Adrenal gland (tissue), 19 donors: ENCODE measurements at places on chromosomes 2 and 18. TPM values are rescaled to one million over a fixed set of nuclear protein-coding genes. Genes with fewer than 3 reads are reported as not detected.

GRCh38 chr2:69703189-69703588 is 38.7 kb upstream of the ANXA4 start:
- H3K4me3 ChIP-seq, result no peak overlapping the region
- no peaks in the 10 kb centered on the region for H3K36me3 ChIP-seq
- H3K27ac ChIP-seq, result no peak overlapping the region
- H3K27me3 ChIP-seq, result no peaks in the 10 kb centered on the region
- DNase-seq, result no peak

GRCh38 chr2:179106342-179106675 is 56.4 kb upstream of the CCDC141 start:
- H3K27ac ChIP-seq, result no peak overlapping the region
- no peak for DNase-seq
- no peaks in the 10 kb centered on the region for H3K36me3 ChIP-seq
- no peaks in the 10 kb centered on the region for H3K27me3 ChIP-seq
- peaks cover 19% of the 10 kb centered on the region for H3K4me1 ChIP-seq
- no peak overlapping the region for H3K4me3 ChIP-seq

GRCh38 chr2:25842155-25842554 is 36.1 kb downstream of the ASXL2 start:
- H3K36me3 ChIP-seq, result no peaks in the 10 kb centered on the region
- H3K4me1 ChIP-seq, result no peaks in the 10 kb centered on the region
- H3K4me3 ChIP-seq, result no peak overlapping the region
- no peak overlapping the region for H3K27ac ChIP-seq

DNA sequence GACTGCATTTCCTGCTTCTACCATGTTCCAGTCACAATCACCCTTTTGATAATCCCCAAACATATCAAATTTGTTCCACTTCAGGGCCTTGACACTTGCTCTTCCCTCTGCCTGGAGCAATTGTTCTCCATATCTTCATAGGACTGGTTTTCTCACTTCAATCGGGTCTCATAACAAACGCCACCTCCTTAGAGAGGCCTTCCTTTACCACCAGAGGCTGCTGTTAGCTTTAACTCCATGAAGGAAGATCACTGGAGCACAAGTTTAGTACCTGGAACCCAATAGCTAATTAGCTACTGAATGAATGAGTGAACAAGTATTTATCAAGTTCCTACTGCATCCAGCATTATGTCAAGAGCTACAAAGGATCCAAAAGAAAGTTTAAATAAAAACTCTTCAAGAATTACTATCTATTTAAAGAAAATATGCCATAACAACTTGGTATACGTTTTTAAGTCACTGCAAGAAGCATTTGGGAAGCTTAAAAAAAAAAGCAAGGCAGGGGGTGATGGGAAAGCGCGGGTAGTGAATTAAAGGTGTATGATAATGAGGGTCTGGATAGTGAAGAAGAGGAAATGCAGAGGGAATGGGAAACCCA is 58.8 kb downstream of the BAZ2B start:
- H3K4me1 ChIP-seq, result no peaks in the 10 kb centered on the region
- no peaks in the 10 kb centered on the region for H3K27me3 ChIP-seq
- no peak overlapping the region for H3K4me3 ChIP-seq
- no peak for DNase-seq
- no peaks in the 10 kb centered on the region for H3K36me3 ChIP-seq

The RAX gene
- total RNA-seq, result not detected
